ENCODE measurements at places on chromosomes 3 and 15. TPM values are rescaled to one million over a fixed set of nuclear protein-coding genes. Genes with fewer than 3 reads are reported as not detected.
A peak's percentile ranks its signal among the peaks of the same experiment; 100 is the strongest.

GLDN gene
- 0.67 TPM for total RNA-seq

GRCh38 chr3:107085261-107085660 lies 292.0 kb upstream of the CCDC54 start:
- no peak for DNase-seq

GRCh38 chr3:120212505-120212904 lies 72.5 kb downstream of the GPR156 start:
- DNase-seq = no peak

- DNase-seq = peak; percentile 36
Observed at GRCh38 chr3:108153451-108153981, 62.7 kb upstream of the CD47 start.

Measured in H7 (cell line).